GF-D8 (cell line): ENCODE measurements at places on chromosomes 12 and 14.

DNA sequence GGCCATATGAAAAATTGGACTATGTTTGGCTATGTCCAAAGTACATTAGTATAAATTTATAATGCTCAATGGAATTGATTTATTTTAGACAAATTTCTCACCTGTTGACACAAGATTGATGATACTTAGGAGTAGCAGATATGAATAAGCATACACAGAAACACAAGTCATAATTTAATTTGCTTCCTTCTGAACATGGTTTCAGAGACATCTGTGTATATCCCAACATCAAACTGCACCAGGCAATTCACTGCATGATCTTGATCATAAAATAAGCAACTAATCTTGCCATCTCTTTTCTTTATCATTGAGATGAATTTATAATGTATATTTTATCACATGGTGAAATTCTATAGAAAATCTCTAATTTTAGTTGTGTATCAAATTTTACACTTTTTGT, 3.8 kb downstream of the CLECL1 start:
- no peak for DNase-seq

DNA sequence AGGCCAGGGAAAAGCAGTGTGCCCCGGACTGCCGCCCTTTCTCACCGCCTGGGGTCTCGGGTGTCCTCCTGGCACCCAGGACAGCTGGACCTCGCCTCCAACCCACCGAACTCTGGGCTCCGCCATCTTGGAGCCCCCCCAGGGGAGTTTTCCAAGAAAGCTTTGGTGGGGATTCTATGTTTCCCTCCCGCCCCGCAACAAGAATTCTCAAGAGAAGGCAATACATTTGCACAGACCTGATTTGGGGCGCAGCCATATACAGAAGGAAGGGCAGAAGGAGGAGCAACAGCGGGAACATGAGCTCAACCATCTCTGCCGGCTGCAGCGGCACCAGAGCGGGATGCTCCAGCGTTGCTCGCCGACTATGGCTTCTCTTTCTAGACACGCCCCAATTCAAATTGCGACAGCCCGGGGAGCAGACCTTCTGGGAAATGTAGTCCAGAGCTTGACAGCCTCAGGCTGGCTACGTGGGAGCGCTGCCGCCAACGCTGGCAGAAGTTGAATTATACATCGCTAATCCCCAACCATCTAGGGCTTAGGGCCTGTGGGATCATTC, at the start of gene RDH11:
TSS of gene RDH11 (minus strand) at position 371 of the 556 bp plus-strand sequence. CDS start at position 310, 61 bp downstream.
- peak; percentile 54 for DNase-seq

GRCh38 chr12:122116707-122117535, 38.4 kb downstream of the MLXIP start:
- no peak for DNase-seq

DNA sequence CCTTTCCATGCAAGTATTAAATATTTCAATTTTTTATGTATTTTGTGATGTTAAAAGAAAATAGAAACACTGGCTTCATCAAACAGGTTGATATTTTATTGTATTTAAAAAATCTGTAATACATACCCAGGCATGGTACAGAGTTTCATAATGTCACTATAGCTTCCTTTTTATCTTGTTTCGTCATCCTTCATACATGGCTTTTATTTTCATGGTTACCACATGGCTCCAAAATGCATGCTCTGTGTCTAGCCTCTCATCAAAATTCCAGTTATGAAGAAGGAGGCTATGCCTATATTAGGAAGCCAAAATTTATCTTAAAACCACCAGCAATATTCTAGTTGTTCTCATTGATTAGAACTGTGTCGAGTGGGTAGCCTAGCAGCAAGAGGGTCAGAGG, 464.8 kb downstream of the BTG1 start:
- DNase-seq: no peak

DNA sequence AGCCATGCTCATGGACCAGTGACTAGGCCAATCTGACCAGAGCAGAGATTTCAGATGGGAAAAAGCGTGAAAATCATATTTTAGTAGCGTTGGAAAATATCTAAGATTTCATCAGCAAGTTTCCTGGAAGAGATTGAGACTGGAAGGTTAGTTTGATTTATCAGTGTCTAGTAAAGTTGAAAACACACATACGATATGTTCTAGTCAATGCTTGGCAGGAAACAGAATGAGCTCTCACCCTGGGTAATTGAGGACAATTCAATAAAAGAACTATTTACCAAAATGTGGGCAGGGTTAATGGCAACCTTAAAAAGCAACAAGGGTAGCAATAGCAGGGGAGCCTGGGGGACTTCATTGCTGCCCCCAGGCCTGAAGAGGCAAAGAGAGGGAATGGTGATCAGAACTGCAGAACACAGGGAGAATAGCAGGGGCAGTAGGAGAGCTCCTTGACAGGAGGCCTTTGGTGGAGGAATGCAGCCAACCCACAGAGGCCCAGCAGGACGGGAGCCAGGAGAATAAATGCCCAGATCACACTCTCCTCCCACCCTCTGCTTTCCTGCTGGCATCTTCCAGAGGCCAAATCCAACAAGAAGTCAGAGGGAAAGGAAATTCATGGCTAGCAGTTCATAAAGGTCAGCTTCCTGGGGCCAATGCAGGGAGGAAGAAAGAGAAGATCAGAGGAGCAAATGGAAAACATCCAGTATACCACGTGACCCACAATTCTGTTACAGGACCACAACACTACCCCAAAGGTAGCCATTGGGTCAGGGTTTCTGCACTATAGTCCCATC, 27.6 kb upstream of the LRP6 start:
- DNase-seq: no peak

DNA sequence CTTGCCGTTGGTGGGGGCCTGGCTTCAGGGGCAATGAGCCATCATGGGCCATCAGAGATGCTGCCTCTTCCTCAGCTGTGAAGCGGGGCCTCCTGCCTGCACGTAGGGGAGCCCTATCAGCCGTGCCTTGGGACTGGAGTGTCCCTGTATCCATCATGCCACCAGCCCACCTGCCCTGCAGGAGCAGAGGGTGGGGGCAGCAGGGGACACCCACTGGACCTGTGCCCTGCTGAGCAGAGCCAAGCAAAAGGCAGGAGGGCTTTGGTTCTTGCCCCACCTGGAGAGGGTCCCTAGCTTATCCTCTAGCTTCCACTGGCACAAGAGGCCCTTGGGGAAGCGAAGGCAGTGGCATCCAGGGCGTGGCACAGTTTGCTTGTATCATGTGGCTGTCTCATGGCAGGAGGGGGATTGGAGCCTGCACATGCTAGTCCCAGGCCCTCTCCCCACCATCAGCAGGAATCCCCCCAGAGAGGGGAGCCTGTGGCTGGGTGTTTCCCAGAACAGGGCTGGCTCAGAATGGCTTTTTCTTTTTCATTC, 10.1 kb downstream of the ADSS1 start:
- DNase-seq: no peak

DNA sequence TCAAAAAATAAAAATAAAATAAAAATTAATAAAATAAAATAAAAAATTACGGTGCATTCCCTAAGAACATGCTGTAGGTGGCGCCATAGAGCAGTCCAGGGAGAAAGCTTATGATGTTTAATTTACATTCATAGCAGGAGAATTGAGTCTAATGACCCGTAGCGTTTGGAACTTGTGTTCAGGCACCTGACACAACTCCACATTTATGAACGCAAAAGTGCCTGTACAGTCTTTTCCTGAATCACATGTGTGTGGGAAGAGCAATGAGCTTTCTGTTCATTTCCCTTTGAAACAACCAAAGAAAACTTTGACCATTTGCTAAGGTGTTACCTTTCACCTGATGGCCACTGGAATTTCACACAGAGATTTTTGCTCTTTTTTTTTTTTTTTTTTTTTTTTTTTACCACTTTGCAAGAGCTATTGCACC, 60.6 kb upstream of the KCNA1 start:
- no peak for DNase-seq

DNA sequence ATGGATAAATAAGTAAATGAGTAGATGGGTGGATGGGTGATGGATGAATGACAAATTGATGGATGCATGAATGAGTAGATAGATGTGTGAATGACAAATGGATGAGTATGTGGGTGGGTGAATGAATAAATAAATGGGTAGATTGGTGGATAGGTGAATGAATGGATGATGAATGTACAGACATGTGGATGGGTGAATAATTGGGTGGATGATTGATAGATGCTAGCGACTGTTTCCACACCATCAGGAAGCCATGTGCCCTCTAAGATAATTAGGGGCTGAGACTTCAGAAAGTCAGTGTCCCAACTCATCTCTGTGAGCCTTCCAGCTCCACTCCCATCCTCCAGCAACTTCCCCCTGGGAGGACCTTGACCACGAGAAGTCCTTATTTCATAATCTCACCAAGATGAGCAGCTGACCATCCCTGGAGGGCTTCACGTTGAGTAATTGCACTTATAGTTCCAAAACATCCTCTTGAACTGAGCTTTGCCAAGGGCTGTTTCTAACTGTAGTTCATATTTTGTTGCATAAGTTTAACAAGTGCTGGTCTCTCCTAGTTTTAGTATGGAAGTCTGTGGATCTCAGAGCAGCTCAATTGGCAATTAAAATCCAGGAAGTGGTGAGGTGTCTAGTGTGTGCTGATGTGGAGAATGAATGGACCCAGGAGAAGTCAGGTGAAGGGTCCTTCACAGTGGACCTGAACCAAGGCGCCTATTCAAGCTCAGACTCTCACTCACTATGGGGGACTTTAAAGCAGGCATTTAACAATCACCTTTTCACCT, 295.7 kb downstream of the ADGRD1 start:
- DNase-seq: no peak

DNA sequence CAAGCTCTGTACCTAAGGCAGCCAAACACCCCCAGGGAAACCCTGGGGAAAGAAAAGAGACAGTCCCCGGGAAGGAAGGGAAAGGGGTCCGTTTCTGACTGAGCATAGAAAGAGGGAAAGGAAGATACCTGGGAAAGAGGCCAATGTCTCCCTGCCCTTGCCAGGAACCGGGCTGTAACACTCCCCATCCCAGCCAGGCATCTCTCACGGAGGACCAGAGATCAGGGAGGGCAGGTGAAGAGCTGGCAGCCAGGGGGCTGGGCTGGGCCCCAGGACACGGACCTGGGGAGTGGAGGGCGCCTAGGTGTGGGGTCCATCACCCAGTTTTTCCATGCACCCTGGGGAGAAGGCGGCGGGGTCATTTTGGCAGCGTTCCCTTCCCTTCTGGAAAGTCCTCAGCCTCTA, 18.9 kb upstream of the PLEKHH1 start:
- no peak for DNase-seq
